GM06990 (cell line): ENCODE measurements at places on chromosomes 7 and 10.

- no peak for DNase-seq
Measured at GRCh38 chr10:104089621-104090020, 3.9 kb upstream of the COL17A1 start.

- no peak for DNase-seq
Measured at GRCh38 chr7:51298912-51299311, 17.7 kb downstream of the COBL start.

- no peak for DNase-seq
Measured at GRCh38 chr7:142482891-142483658, 225.2 kb upstream of the PRSS58 start.

GRCh38 chr7:76073335-76073990, 25.6 kb downstream of the MDH2 start:
- no peak for DNase-seq

DNA sequence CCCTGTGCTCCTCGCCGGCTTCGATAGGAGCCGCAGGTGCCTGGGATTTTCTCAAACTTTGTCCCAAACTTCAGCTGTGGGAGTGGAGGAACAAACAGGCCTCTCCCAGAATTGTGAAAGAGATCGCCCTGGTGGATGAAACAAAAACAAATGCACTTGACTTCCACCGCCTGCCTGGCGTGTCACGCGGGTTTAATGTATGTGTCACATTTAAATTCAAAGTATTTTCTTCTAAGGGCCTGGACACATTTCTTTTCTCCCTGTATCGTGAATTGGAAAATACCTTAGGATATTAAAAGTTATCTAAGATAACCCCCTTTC, 694 bp upstream of the WASL start:
- no peak for DNase-seq

- DNase-seq = no peak
Measured at GRCh38 chr7:155693826-155694225, 49.4 kb downstream of the RBM33 start.

DNA sequence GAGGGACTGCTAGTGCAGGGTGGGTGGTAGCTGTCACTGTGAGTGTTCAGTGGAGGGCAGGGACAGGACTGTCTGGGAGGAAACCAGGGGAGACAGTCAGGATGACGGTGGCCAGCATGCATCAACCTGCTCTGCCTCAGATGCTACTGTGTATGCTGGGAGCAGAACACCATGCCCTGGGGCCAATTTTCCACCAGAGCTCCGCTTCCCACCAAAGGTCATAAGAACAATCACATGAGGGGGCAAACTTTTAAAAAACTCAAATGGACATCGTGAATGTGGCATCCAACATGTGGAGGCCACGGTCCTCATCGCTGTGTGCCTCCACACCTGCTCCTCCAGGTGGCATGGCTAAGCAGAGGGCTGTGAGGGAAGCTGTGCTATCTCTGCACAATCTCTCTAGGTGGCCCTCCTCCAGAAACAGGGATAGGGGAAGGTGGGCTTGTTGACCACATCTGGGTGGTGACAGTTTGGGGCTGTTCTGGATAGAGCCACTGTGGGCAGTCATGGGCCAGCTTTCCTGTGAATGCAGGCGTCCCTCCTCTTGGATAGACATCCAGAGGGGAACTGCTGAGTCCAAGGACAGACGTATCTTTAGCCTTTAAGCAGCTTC, 411.0 kb downstream of the PTPRN2 start:
- no peak for DNase-seq

GRCh38 chr7:16271355-16271915, 149.9 kb downstream of the CRPPA start:
- no peak for DNase-seq

DNA sequence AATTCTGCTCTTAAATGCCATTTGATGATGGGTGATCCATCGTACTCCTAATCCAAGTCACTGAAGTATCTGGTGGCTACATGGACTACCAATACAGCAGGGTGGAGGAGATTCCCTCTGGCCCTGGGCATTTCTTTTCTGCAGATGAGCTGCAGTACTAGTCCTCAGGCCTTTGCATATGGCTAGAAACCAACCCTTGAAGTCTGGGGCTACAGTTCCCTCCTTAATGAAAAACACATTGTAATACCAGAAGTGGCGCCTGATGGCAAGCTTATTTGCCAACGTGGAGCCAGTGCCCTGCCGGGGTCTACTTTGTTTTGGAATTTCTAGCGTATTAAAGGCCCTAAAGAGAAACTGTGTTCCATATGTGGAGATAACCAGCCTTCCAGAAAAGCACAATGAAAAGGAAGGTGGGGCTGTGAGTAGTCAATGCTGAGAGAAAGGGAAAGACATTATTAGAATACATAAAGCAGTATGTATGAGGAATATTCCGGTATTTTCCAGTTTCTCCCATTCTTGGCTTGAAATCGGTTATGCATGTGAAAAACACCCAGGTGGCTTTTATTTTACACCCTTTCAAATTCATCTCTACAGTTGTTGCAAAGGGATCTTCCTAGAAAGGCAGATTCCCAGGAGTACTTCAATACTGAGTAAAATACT, 368.8 kb downstream of the PRPF18 start:
- DNase-seq = no peak

GRCh38 chr10:98258683-98259454, 9.1 kb downstream of the LOXL4 start:
- no peak for DNase-seq

- DNase-seq = no peak
Measured at GRCh38 chr7:1268866-1269265, 36.2 kb downstream of the UNCX start.

DNA sequence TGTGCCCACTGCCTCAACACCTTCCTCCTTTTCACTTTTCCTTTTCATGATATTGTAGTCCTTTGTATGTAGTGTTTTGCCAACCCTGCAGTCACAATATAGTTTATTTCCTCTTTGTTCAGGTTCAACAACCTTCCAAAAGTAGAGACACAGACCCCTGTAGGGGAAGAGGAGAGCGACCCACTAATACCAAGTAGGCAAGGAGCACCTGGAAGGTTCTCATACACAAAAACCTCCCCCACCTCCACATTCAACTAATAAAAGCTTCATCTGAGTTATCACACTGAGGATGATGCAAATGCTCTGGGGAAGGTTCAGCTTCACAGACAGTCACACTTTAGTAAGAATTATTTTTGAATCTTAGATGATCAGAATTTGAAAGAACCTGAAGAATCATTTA, 41.6 kb downstream of the PIK3AP1 start:
- no peak for DNase-seq

GRCh38 chr7:110187877-110188554, 902.9 kb upstream of the LRRN3 start:
- DNase-seq = no peak

DNA sequence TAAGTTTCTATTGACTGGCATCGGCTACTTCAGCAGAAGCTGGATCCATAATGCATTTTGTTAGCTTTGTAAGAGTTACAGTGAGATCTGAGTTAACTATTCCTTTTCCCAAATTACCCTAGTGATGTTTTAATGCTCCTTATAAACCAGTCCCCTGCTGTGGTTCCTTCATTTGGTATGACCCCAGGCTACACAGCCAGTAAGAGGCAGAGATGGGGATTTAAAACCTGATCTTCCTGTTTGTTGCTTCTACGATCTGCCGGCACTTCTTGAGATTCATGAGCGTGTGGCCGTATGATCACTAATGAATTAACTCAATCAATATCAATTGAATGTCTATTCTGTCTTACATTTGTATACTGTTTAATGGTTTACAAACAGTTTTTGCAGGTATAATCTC, 86.1 kb downstream of the CACNB2 start:
- DNase-seq = no peak

DNA sequence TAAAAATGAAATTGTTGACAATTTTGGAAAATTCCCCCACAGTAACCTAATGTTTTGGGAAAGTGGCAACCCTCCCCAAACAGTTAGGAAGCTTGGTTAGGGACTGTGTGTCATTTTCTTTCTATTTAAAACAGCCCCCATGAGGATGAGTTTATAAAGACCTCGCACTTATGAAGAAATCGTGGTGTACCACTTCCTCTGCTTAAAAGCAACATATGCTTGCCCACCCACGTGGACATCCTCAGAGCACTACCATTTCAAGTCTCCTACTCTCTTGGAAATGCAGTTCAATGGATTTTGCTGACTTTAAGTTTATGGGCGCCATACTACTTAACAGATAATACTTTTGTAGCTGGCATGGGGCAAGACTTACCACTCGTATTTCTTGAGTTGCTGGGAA, 223.8 kb downstream of the DYNC1I1 start:
- DNase-seq = no peak

GRCh38 chr7:84181628-84182027, 13.0 kb downstream of the SEMA3A start:
- no peak for DNase-seq

DNA sequence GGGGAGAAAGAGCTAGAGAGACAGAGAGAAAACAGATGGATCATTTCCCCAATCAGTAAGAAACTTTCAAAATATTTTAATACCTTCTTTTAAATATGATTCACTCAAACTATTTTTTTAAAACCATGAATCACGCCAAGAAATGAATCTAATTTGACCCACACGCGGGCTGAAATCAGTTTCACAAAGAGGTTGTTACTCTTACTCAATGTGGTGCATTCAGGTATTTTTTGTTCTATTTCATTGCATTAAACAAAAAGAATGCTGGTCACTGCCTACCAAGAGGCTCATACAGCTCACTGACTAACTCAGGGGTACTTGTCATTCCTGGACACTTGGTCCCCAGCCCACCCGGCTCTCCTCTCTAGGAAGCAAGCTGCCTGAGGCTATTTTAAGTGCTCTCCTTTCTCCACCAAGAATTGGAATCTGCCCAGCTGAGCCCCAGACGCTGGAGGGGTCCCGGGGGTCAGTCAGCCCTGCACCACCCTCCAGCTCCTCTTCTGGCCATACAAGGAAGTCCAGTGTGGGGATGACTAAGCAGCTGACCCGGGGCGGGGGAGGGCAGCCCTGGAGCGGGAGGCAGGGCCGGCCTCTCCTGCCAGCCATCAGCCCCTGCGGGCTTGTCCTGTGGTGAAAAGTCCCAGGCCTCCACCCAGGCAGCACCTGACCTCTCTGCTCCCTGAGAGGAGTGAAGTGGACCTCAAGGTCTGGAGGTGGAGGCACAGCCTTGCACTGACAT, 21.7 kb upstream of the PFKP start:
- no peak for DNase-seq

DNA sequence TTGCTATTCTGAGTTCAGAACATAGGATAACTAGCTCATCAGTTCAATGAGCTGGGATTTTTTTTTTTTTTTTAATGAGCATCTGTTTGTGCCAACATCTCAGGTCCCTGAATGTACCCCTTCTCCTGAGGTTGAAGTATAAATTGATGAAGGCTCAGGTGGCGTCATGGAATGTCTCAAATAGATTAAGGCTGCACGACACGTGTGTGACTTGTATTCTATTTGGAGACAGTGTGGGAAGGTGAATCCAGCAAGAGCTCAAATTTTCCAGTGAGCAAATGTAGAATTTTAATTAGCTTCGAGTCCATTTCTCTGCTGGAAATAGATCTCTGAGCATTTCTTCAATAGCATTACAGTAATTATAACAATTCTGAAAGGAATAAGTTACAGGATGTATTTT, 37.2 kb upstream of the JCAD start:
- no peak for DNase-seq

DNA sequence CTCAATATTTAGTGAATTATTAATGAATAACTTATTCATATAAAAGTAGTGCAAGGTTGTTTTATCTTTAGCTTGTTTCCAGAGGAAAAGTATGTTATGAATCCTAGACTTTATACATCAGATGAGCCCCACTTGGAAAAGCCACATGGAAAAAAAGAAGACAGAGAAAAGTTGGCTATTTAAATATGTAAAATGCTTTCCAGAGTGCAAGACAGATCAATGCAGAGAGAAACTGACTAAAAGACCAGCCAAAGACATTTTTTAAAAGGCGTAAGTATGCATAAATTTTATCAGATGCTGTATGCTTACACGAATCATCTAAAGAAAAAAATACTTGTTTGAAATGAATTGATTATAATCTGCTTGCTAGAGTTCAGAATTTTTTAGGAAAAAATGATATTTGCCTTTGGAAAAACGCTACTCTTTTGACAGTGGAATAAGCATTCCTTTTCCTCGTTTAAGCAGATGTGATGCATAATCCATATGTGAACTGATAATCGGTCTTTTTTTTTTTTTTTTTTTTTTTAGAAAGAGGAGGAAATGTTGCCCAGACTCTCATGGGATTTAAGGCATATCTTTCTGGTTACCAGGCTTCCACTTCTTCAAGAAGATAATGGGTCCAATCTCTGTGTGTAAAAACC, 70.7 kb downstream of the RELN start:
- DNase-seq = no peak

DNA sequence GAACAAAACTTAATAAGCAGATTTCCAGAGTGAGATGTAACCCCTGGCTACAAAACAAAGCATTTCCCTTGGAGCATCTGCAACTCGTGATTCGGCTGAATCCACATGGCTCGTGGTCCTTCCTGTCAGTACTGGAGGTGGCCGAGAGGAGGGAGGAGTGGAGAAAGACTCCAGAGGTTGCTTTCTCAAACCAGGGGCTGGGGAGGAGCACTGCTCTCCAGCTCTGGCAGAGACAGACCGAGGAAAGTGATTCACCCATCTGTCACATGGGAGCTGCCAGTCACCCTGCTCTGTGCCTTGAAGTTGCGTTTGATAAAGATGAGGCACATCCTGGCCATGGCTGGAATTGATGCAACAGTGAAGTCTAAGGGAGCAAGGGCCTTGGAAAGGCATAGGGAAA, 72.7 kb downstream of the COL13A1 start:
- DNase-seq = no peak

DNA sequence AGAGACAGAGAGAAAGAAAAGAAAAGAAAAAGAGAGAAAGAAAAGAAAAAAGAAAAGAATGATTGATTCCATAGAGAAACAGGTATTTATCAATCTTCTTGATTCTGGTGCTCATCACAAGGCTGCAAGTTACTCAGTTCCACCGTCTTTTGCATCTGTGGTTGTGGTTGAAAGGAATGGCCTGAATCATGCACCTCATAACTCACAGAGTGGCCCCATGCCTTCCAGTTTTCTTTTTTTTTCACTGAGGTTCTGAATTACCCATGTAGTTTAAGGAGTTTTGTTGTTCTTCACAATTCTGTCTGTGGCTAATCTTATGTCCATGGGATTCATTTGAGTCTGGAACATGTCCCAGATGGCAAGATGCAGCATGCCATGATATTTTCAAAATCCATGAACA, 156.0 kb downstream of the ZNF33B start:
- DNase-seq = no peak

GRCh38 chr7:101468546-101469275, 106.0 kb downstream of the COL26A1 start:
- DNase-seq = no peak

GRCh38 chr7:47905076-47905920, 43.0 kb downstream of the PKD1L1 start:
- DNase-seq = no peak

DNA sequence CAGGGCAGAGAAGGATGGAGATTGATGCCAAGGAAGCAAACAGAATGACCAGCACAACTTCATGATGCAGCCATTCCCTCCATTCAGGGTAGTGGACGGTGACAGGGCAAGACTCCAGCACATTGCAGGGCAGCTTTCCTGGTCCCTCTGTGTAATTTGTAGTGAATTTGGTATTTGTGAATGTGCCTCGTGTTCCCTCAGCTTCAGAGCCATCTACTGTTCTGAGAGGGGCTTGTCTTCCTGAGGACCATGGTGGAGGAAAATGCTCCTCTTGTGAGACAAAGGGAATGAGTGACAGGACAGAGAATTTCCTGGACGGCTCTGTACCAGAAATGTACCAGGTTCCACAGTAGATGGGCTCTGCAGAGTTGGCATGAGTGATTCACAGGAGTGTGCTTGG, 132.1 kb downstream of the ADRA2A start:
- no peak for DNase-seq
